Tongue (tissue), 3 donors: ENCODE measurements at places on chromosomes 13 and 19. TPM values are rescaled to one million over a fixed set of nuclear protein-coding genes. Genes with fewer than 3 reads are reported as not detected.

GRCh38 chr19:35268536-35269437 is at the start of gene USF2:
Gene USF2 (plus strand): TSS chr19:35268962. CDS start chr19:35269102, 140 bp downstream.
- peak; percentile 86 for DNase-seq

Gene ZNF761
- 9.3 TPM for total RNA-seq

Gene KLK3
- not detected for total RNA-seq

Gene ERICH4
- total RNA-seq: not detected

GRCh38 chr19:3669947-3670795 is 30.1 kb downstream of the PIP5K1C start:
- DNase-seq: peak; percentile 84

DNA sequence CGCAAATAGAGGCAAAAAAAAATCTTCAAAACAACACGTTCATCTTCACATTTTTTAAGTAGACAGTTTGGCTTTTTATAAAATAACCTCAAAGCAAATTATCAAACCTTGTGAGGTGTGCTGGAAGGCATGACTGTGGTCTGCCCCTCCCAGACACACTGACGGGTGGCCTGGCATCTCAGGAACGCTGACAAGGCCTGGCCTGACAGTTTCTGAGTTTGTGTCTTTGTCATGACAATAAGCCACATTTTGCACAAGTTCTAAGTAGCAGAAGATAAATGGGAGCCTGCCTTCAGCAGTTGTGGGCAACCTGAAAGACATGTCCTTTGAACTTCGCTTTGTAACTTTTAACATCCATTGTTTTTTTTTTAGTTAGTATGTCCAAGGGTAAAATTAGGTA is 38.5 kb downstream of the SOX21 start:
- DNase-seq: no peak

GRCh38 chr13:24271601-24272451 is 37.6 kb upstream of the C1QTNF9 start:
- peak; percentile 79 for DNase-seq

- DNase-seq: no peak
Measured at GRCh38 chr13:69866555-69866954, 241.1 kb upstream of the ATXN8OS start.
